ENCODE measurements at places on chromosomes 5 and 9.
A peak's percentile ranks its signal among the peaks of the same experiment; 100 is the strongest.

DNA sequence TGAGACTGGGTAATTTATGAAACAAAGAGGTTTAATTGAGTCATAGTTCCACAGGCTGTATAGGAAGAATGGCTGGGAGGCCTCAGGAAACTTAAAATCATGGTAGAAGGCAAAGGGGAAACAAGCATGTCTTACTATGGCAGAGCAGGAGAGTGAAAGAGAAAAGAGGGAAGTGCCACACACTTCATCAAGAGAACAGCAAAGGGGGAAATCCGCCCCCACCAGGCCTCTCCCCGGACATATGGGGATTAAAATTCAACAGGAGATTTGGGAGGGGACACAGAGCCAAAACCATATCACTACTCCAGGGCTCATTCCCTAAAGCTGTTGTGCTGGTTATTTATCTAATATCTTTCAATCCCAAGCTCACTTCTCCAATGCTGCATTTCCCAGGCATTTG lies 50.2 kb upstream of the NR3C1 start:
- DNase-seq, result peak; percentile 27

DNA sequence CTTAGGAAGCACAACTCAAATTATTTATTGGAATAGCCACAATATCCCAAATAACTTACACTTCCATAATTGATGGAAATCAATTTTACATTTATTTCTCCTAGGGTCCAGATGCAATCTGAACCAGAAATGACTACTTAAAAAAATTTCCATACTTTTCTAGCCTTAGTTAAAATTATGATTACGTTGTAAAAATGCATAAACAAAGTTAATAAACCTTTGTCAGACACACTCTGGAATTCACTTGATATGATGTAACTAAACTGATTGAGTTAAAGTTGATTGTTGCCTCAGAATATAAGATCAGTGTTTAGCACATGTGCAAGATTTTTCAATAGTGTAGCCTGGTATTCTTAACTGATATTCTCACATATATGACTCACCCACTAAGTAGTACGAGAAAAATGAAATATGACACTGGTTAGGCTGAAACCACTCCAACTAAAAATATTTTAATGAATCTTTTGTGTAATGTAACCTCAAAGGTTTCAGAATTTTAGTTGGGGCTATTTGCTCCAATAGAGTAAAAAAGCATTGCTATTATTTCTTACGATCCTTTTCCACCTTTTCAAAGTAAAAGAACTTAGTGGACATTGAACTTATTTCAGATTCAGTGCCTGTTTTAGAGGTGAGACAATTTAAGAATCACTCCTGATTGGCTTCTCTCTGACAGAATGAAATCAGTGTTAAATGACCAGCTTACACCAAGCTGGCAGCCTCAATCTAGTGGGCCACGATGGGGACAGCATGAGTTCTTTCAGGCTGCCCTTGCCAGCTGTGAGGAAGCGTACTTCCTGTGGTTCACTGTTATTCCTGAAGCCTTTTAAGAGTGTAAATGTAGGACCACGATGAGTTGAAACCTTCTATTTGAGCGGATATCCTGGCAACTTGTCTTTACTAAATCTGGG lies 277.2 kb upstream of the CDH9 start:
- DNase-seq, result no peak

DNA sequence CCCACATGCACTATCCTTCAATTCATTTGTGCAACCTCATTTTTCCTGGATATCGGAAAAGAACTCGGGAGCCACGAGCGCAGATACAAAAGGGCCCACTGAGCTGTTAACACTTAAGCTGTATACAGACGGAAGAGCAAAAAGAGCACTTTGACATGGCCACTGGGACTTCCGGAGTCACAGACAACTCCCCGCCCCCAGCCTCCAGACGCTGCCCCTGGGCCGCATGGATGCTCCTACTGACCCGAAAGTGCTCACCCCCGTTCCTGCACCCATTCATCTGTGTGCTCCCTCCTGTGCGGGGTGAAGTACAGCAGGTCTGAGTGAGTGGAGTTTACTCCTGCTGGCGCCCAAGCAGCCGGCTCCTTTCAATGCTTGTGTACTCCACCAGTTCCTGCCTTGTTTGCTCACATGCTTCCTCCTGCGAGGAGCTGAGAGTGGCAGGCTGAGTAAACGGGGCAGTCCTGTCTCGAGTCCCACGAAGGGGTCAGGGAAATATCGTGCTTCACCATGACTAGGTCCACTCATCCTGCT lies 901.0 kb upstream of the CTNND2 start:
- DNase-seq, result no peak

- DNase-seq, result no peak
Measured at GRCh38 chr9:133919253-133920115, 72.6 kb downstream of the VAV2 start.

DNA sequence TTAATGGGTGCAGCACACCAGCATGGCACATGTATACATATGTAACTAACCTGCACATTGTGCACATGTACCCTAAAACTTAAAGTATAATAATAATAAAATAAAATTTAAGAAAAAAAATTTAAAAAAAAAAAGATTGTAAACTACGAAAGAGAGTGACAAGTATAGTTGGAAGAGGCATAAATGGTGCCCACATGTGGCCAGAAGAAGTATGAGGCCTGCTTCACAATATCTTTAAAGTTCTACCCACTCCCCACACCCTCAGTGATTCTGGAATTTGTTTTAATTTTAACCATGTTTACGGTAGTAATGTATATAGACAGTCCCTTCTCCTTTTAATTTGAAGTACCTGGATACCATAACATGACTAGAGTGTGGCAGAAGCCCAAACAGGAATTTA lies 172.7 kb downstream of the CHSY3 start:
- DNase-seq, result no peak

GRCh38 chr5:173786286-173787187 lies 101.6 kb upstream of the CPEB4 start:
- DNase-seq, result peak; percentile 43

- DNase-seq, result no peak
Measured at GRCh38 chr5:81234299-81234698, 1.2 kb downstream of the CKMT2 start.

GRCh38 chr5:118960557-118960956 lies 27.8 kb downstream of the DTWD2 start:
- DNase-seq, result no peak

- peak; percentile 2 for DNase-seq
Measured at GRCh38 chr5:170757182-170757601, 26.3 kb upstream of the GABRP start.

DNA sequence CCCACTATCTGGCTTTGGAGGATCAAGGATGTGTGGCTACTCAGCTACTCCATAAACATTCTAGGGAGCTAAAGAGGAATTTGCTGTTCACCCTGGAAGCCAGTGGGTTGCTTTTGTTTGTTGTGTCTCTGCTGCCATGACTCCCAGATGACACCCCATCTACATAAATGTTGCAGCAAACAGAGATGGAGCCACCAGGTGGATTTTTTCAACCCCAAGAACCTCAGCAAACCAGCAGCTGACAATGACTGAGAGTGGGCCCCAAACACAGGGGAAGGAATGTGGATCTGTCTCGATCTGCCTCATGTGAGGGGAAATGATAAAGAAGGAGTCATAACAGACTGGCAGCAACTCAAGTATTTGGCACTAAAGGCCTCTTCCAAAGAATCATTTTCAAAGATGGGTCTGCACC lies 132.7 kb upstream of the TNC start:
- DNase-seq, result no peak

DNA sequence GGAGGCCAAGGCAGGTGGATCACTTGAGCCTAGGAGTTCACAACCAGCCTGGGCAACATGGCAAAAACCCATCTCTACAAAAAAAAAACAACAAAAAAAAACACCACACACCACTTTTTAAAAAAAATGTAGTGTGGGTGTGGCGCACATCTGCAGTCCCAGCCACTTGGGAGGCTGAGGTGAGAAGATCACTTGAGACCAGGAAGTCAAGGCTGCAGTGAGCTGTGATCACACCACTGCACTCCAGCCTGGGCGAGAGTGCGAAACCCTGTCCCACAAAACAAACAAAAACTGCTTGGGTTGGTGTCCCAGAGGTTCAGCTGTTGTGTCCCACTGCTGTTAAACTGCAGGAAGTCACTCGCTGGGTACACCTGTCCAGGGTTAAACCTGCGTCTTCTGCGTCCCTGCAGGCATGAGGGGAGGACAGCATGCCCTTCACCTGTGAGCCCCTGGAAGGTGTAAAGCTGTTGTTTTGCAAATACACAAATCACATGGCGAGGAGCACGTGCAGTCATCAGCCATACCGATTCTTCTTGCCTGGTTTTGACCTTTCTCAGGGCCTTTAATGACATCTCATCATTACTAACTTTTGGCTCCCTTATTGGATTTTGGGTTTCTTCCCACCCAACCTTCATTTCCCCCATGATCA lies 29.3 kb upstream of the CLPTM1L start:
- no peak for DNase-seq
